ENCODE measurements at places on chromosomes 1 and 21.

DNA sequence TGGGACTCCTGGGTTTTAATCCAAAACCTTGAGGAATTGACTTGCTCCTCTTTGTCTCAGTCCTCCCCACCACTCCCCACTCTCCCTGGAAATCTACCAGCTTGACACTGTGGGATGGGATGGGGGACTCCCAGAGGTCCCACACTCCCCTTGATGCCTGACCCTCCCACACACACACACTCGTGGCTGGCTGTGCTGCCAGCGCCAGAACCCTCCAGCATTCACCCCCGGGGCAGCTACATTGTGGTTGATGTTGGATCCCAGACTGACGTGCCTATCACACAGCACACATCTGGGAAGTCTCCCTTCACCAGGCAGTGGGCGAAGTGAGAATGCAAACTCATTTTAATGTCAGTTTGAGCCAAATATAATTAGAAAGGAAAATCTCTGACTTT is 10.0 kb downstream of the KIRREL1 start:
- DNase-seq: no peak

DNA sequence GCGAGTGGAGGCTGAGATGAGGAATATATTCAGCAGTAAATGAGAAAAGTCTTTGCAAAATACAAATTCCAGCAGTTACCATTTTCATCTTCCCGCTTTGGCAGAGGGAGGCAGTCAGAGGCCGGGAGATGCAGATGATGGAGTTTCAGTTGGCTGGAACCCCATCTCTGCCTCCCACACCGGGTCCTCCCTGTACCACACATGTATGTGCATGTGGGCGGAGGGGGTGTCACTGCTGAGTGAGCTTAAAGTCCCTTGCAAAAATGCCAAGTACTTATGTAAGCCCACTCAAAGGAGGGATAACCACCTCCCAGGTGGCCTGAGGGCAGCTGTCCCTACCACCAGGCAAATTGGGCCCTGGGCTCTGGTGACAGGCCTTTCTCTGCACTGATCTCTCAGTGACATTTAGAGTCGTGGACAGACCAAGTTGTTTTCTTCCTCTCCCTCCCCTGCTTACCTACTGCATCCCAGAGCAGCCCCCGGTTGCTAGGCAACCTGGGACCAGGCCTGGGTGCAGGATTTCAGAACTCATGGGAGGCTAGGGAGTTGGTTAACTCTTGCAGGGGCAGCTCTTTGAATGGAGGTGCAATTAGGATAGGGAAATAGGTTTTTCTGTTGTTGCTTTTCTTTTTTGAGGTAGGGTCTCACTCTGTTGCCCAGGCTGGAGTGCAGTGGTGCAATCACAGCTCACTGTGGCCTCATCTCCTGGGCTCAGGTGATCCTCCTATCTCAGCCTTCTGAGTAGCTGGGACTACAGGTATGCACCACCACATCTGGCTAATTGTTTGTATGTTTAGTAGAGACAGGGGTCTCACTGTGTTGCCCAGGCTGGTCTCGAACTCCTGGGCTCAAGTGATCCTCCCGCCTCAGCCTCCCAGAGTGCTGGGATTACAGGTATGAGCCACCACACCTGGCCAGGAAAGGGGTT is 17.1 kb upstream of the UBXN10 start:
- DNase-seq: no peak

- no peak for DNase-seq
Measured at GRCh38 chr1:220255204-220255603, 17.0 kb downstream of the RAB3GAP2 start.

GRCh38 chr1:77188770-77189169 is 30.5 kb downstream of the PIGK start:
- no peak for DNase-seq

- no peak for DNase-seq
Measured at GRCh38 chr1:223340637-223341036, 23.3 kb downstream of the SUSD4 start.

All from cortex of kidney (tissue), 1 donor.